Activated T-helper 1 cell treated with anti-CD3 and anti-CD28 coated beads, Interleukin-2, amount 50 U/mL, for 16 hours (primary cell): ENCODE measurements at places on chromosomes 1 and 21.
A peak's percentile ranks its signal among the peaks of the same experiment; 100 is the strongest.

GRCh38 chr1:77126307-77126706 is 92.9 kb downstream of the PIGK start:
- no peak for DNase-seq

- DNase-seq: no peak
Measured at GRCh38 chr1:236016782-236017400, 48.0 kb downstream of the NID1 start.

- DNase-seq: no peak
Measured at GRCh38 chr1:181139631-181140061, 51.1 kb downstream of the IER5 start.

DNA sequence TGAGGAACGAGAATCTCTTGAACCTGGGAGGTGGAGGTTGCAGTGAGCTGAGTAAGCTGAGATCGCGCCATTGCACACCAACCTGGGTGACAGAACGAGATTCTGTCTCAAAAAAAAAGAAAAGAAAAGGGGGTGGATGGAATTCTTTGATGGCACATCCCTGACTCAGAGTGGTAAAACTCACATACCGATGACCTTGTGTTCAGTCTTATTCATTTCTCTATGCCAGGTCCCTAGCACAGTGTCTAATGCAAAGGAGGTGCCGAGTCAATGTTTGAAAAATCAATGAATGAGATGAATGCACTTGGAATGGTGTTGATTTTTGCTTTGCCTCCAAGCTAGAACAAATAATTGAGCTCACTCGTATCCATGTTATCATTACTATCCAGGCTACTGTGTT is 18.5 kb upstream of the FAM20B start:
- no peak for DNase-seq

DNA sequence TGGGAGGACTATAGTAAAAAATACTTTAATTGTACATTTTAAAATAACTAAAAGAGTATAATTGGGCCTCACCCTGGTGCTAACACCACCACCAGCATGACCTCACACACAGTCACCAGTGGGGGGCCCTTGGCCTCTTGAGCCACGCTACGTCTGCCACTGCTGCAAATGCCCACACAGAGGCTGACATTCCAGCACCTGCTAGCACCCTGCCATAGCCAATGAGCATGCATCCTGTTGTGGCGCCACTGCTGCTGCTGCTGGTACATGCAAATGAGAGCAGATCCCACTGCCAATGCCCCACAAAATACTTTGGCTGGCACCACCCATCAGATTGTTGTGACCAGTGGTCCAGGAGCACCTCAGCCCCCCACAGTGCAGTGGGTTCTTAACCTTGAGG is 31.5 kb upstream of the TNR start:
- no peak for DNase-seq

DNA sequence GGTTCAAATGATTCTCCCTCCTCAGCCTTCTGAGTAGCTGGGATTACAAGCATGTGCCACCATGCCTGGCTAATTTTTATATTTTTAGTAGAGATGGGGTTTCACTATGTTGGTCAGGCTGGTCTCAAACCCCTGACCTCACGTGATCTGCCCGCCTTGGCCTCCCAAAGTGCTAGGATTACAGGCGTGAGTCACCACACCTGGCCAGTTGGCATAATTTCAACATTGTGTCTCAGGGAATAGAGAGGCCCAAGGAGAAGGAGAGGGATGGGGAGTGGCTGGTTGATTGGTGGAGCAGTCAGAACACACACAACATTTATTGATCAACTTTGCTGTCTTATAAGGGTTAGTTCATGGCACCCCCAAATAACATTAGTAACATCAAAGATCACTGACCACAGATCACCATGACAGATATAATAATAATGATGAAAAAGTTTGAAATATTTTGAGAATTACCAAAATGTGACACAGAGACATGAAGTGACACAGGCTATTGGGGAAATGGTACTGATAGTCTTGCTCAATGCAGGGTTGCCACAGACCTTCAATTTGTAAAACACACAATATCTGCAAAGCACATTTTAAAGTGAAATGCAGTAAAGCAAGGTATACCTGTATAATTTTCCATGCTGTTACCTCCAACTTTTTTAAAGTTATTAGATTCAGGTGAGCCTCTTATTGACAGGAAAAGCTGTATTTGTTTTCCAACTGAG is 15.8 kb upstream of the CYB5R1 start:
- no peak for DNase-seq

- no peak for DNase-seq
Measured at GRCh38 chr1:110876748-110877341, 3.9 kb downstream of the CD53 start.

- no peak for DNase-seq
Measured at GRCh38 chr1:225508538-225509375, 80.9 kb upstream of the LBR start.

DNA sequence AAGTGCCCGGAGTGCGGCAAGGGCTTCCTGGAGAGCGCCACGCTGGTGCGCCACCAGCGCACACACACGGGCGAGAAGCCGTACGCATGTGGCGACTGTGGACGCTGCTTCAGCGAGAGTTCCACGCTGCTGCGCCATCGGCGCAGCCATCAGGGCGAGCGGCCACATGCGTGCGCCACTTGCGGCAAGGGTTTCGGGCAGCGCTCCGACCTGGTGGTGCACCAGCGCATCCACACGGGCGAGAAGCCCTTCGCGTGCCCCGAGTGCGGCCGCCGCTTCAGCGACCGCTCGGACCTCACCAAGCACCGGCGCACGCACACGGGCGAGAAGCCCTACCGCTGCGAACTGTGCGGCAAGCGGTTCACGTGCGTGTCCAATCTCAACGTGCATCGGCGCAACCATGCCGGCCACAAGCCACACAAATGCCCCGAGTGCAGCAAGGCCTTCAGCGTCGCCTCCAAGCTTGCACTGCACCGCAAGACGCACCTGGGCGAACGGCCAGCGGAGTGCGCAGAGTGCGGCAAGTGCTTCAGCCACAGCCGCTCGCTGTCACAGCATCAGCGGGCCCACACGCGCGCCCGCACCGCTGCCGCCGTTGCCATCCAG is 10.0 kb downstream of the ZNF672 start:
- DNase-seq: no peak

DNA sequence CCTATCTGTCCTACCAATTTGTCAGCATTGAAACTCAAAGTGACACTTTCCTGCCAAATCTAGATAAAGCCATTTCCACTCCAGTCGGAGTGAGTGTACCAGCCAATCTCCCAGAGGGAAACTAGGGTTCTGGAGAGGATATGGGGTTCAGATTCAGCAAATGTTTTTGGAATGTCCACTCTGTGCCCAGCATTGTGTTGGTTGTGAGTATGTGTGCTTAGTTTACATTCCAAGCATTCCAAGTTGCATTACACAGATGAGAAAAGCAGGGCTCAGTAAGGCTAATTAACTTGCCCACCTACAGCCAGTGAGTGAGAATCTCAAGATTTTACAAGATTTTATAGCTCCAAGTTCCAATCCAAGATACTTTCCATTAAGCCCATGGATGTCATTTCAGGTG is 26.4 kb upstream of the RGS16 start:
- no peak for DNase-seq

DNA sequence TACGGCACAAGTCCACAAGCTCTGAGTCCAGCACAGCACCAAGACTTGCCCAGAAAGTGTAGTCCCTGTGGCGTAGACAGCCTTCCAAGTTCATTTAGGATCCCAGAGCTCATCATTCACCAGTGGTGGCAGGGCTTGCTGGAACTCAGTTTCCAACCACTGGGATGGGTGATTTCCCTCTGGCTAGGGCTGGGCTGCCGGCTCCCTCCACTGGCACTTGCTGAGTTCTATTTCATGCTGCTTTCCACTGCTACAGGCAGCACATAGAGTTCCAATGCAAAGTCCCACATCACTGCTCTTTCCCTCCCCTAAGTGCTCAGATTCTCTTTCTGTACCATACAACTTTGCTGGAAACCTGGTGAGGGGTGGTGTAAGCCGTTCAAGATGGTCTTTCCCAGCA is 510.3 kb upstream of the TMPRSS15 start:
- no peak for DNase-seq

- no peak for DNase-seq
Measured at GRCh38 chr1:42259059-42259738, 75.8 kb downstream of the FOXJ3 start.

- peak; percentile 27 for DNase-seq
Measured at GRCh38 chr1:154433161-154433764, 28.1 kb downstream of the IL6R start.

DNA sequence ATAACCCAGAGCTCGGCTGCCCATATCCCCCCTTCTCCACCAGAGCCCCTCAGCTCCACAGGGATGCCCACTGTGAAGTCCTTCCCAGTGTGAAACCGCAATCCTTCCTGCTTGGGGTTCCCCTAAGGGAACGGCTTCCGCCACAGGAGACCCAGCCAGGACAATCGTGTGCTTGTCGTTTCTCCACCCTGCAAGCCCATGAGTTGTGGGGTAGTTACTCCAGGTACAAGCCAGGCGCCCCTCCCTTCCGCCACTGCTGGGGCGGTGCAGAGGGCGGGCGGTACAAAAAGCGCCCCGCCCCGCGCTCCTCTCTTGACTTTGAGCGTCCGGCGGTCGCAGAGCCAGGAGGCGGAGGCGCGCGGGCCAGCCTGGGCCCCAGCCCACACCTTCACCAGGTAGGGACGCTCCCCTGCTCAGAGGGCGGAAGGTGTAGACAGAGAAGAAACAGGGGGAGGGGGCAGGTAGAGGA is at the start of gene TINAGL1:
TINAGL1 (plus strand) TSS at position 315 of the 469 bp plus-strand sequence. CDS start 634 bp downstream, outside the sequence.
- DNase-seq: no peak

GRCh38 chr1:152412756-152413155 is 1.3 kb downstream of the CRNN start:
- no peak for DNase-seq

DNA sequence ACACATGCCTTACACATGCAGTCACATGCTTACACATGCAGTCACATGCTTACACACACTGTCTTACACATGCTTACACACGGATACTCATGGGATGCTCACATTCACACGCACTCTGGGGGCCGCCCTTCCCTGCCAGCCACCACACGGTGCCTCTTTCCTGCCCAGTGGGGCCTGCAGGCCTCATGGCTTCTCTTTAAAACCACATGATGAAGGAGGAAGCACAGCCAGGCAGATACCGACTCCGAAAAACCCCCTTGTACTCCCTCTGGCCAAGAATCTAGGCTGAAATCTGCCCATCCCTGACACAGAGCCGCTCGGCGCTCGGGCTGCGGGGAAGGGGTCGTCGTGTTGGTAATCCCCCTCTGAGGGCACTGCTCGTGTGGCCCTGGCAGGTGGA is 113.0 kb downstream of the PRDM16 start:
- DNase-seq: no peak

- DNase-seq: no peak
Measured at GRCh38 chr1:85911742-85912141, 203.5 kb upstream of the ZNHIT6 start.
